ENCODE measurements at places on chromosomes 7 and 10.

DNA sequence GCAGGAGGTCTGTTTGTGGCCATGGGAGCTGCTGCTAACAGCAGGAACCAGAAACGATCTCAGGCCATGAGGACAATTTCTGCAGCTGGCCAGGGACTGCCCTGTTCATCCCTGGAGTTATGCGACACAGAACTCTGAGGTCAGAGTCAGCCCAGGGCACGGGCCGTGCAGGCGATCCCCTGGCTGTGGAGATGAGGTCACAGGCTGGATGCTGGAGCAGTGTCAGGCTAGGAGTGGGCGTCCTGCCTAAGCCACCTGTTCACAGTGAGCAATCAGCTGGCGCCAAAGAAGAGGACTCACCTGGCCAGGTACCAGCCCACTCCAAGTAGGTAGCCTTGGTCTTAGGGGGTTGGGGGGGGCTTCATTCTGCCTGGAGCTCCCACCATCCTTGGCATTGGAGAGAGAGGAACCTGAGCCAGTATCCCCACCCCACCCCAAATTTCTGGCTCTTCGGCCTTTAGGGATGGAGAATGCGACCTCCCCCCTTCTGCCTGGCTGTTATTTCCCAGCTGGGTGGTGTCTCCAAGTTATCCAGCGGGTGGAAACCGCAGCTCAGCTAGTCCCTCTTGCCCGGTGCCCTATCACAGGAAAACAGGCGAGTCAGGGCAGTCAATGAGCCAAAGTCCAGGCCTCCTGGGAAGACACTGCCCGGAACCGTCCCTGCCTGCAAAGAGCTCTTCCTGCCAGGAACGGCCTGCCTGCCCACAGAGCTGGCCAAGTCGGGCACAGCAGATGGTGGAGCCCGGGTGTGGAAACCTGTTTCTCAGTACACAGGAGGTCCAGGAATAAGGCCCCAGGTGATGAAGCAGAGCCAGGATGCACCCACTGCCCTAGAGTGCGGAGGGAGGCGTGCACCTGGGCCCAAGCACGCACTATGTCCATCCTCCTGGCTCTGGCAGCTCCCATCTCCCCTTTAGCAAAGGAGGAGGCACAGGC, 1.8 kb upstream of the TTYH3 start:
- DNase-seq = no peak

GRCh38 chr10:112619556-112619955, 172.5 kb downstream of the VTI1A start:
- DNase-seq = no peak

GRCh38 chr10:69367469-69367868, 49.2 kb downstream of the TACR2 start:
- DNase-seq = no peak

- DNase-seq = no peak
Observed at GRCh38 chr10:104038537-104038936, 47.1 kb downstream of the COL17A1 start.

- DNase-seq = no peak
Observed at GRCh38 chr7:146177301-146177700, 60.7 kb downstream of the CNTNAP2 start.

DNA sequence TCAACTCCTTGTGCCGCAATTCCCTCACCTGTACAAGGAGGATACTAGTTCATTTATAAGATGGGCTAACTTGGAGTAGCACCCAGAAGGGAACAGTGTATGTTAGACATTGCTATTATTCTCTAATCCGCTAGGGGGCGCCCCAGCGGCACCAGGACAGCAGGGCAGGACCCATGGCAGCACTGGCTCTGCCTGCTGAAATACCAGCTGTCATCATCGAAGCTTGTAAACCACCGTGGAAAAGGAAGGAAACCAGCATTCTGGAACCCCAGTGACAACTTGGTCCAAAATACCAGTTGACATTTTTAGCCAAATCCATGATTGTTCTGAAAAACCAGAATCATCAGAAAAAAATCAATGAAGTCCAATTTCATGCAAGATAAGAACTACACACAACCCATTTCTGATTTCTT, 134.4 kb downstream of the ITGA8 start:
- peak; percentile 77 for DNase-seq

DNA sequence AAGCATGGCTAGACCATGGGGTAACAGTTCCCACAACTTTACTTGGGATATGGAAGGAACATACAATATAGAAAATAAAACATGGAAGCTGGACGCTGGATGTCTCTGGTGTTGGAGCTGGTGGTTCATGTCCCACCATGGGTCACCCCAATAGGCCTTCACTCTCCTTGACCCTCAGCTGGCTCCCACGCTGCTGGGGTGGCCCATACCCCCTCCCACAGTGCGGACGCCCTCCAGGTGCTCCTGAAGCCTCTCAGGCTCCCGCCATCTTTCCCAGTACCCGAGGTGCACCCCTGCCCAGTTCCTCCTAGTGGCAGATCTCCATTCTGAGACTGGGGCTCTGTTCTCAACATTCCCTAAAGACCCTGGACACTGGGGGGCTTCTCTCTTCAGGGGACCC, 5.8 kb upstream of the CPA1 start:
- DNase-seq = no peak

DNA sequence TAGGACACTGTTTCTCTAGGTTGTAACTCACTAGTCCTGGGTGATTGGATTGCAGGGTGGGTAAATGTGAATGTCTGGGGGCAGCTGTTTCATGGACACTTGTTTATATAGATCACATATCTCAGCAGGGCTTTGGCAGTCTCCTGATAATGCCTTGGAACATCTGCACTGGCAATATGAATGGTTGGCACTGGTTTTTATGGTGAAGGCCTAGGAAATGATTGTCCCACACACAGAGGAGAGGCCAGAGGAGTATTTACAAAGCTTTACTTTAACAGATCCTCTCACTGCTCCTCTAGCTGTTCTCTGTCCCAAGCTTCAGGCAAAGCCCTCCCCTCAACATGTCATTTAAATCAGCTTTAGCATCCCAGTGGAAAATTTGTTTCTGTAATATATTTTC, 171.3 kb upstream of the STEAP4 start:
- DNase-seq = no peak

DNA sequence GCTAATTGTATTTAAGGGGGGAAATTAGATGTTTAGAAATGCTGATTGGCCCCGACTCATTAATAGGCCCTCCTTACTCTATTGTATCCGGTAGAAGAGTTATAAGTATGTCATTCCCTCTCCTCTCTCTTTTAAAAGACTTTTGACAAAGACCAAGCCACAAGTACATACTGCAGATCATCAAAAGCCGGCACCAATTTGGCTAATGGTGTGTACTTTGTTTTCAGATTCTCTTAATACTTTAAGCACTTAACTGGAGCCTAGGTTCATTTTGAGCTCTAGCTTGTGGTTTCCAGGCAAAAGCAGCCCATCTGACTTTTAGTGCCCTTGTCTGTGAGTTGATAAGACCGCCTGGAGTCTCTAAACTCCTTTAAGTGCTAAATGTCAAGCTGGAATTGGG, 210.0 kb upstream of the LYZL1 start:
- no peak for DNase-seq

- DNase-seq = no peak
Observed at GRCh38 chr10:1233031-1233430, 176.8 kb downstream of the WDR37 start.

DNA sequence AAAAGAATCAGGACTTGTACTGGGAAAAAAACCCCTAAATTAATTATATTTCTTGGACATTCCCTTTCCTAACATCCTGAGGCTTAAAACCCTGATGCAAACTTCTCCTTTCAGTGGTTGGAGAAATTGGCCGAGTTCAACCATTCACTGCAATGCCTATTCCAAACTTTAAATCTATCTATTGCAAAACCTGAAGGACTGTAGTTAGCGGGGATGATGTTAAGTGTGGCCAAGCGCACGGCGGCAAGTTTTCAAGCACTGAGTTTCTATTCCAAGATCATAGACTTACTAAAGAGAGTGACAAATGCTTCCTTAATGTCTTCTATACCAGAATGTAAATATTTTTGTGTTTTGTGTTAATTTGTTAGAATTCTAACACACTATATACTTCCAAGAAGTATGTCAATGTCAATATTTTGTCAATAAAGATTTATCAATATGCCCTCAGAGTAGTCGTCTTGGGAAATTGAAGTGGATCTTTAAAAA, 6.6 kb downstream of the EMX2 start:
- no peak for DNase-seq

GRCh38 chr7:132536654-132537395, 39.4 kb downstream of the PLXNA4 start:
- DNase-seq = no peak
